ENCODE measurements at places on chromosomes 2 and 18.

DNA sequence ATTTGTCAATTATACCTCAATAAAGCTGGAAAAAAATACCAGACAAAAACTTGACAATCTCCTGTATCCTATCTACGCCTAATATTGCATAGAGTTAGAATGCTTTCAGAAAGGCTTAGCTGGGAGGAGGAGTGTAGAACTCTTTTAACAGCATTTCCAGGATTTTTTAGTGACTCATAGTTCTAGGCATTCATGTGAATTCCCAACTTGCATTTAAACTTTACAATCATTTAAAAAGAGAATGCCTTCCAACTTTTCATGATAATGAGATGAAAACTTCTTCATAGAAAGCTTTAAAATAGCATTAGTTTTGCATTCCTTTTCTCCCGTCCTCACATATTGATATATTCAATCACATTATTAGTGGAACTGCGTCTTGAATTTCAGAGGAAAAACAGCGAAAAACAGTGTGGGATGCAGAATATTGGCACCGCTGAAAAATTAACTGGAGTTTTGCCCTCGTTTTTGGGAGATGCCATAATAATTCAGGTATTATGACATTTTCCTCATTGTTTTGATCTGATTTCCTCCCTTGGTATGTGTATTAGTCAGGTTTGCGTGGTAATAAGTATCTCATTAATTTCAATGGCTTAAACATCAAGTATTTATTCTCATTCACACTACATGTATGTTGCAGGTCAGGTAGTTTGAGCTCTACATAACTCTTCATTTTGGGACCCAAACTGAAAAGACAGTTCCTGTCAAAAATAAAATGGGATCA lies 293.2 kb upstream of the FIGN start:
- DNase-seq = no peak

GRCh38 chr18:73959352-73959751 lies 188.3 kb downstream of the FBXO15 start:
- no peak for DNase-seq

DNA sequence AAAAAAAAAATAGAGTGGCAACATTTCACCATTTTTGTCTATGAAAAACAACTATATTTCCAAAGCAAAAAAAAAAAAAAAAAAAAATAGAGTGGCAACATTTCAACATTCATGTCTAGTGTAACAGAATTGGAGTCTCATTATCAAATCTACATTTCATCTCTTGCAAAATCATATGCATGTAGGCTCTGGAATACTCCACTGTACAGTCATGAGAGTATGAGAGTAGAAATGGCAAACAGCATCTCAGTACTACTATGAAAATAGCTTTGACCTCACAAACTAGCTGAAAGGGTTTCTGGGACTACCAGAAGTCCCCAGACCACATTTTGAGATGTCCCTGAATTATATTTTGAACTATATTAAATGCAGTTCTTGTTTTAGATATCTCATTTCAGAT lies 82.8 kb downstream of the SMAD2 start:
- no peak for DNase-seq

- no peak for DNase-seq
Observed at GRCh38 chr2:57890464-57890863, 156.1 kb upstream of the VRK2 start.

DNA sequence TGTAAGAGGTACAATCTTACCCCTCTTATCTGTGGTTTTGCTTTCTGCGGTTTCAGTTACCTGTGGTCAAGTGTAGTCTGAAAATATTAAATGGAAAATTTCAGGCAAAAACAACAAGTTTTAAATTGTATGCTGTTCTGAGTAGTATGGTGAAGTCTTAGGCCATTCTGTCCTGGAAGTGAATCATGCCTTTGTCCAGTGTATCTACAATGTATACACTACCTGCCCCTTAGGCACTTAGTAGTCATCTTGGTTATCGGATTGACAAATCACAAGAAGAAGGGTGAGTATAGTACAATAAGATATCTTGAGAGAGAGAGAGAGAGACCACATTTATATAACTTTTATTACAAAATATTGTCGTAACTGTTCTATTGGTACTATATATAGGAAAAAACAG lies 43.5 kb downstream of the RAB3GAP1 start:
- no peak for DNase-seq

GRCh38 chr18:59470561-59471121 lies 111.6 kb upstream of the LMAN1 start:
- no peak for DNase-seq

DNA sequence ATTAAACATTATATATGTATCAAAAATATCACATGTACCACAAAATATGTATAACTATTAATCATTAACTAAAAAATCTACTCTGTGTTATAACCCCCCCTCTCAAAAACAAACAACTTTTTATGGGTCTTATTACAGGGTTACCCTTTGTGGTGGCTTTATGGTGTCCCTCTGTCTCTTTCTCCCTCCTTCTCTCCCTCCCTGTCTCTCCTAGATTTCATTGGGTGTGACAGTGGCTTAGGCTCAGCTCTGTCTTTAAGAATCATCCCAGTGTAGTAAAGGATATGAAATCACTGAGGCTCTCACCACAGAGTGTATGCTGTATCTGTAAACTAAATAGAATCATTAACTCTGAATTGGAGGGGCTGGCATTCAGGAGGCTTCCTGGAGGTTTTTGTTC lies 93.7 kb downstream of the TDRD15 start:
- no peak for DNase-seq

DNA sequence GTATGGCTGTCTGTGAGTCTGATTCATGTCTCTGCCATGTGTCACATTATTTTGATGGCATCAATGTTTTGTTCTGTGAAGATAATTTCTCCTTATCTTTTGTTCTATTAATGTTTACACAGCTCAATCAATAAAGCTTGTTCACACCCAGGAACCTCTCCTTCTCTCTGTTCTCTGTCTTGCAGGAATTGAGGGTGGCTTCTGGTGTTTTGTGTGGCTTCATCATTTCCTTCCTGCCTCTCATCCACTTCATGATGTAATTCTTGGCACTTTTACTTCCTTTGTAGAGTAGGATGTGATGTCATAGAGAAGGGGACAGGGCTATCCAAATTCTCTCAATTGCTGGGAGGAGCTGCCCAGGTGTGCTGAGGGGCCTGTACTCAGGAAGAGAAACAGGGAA lies 27.2 kb downstream of the ASXL3 start:
- no peak for DNase-seq

GRCh38 chr2:7694076-7694985 lies 777.1 kb downstream of the RNF144A start:
- DNase-seq = no peak

GRCh38 chr18:49342690-49343089 lies 117.8 kb downstream of the DYM start:
- DNase-seq = no peak

DNA sequence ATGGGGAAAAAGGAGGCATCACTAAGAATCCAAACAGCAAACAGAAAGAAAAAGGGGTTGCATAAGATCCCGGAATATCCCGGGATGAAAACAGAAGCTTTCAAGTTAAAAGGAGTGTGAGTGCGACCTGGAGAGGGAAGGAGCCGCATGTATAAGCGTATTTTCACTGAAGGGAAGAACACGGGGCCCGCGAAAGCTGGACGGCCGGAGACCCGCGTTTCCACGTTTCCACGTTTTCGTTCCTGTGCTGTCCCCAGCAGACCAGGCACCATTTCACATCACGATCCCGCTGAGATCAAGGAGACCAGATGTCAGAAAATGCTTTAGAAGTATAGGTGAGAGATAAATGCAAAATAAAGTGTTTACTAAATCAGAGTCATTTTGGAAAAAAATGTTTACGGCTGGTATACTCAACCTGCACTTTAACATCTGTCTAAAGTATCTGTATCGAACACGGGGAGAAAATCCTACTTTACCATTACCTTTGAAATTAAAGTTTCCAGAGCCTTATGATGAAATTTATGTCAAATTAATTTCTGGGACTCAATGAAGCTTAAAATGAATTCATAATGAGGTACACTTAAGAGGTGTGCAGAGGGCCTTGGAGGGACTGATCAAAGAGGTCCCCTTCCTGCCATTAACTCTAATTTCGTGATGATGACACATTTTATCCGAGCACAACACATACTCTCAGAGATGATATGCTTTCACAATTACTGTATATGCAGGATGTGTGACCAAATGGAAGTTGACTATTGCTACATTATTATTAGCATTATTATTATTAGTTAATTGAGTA lies 71.0 kb upstream of the SALL3 start:
- no peak for DNase-seq

DNA sequence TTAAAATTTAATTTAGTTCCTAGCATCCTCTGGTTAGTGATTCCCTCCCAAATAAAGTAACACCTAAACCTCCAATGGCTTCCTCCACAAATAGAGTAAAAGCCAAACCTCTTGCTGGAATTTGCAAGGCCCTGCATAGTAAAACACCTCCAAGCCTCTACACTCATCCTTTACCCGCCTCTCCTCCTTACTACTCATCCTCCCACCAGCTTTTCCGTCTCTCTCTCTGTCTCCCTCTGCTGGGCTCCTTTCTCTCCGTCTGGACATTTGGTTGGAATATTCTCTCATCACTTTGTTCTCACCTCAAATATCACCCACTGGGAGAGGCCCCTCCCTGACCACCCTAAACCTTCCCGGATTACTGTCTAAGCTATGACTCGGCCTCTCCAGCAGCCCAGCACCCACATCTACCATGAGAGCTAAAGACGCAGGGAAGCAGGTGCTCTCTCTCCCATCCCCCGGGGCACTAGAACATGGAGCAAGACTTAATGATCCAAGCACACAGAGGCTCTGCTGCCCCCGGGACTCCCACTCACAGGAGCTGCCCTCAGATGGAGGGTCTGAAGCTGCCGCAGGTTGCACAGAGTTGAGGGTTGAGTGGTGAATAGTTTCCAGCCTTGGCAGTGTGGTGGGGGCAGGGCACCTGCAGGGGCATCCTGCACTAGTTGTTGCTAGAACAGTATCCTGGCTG lies 167.2 kb downstream of the FBXO15 start:
- peak; percentile 25 for DNase-seq

- DNase-seq = no peak
Observed at GRCh38 chr2:229784791-229785190, 70.4 kb upstream of the DNER start.

DNA sequence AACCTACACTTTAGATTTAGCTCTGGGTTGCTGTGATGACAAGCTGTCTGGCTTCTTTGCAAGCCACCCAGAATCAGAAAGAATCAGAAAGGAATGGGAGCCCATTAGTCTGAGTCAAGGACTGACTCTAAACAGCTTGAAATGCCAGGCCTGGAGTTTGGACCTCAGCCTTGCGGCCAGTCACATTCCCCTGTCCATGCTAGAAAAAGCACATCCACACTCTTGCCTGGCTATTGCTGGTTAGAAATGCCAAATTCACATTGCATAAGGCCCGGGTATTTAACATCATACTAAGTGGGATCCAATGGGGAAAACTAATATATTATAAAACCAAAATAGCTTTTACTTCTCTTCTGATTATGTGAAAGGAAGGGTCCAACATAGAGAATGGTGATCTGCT lies 756.8 kb upstream of the KLHL29 start:
- DNase-seq = no peak

GRCh38 chr2:216683846-216684245 lies 11.5 kb downstream of the IGFBP5 start:
- no peak for DNase-seq

GRCh38 chr2:121818546-121818945 lies 63.1 kb downstream of the TSN start:
- no peak for DNase-seq

GRCh38 chr18:43800584-43800983 lies 523.3 kb upstream of the SYT4 start:
- no peak for DNase-seq

GRCh38 chr2:98479959-98480524 lies 35.4 kb downstream of the INPP4A start:
- DNase-seq = no peak

GRCh38 chr2:112762276-112762675 lies 2.1 kb downstream of the CKAP2L start:
- no peak for DNase-seq

- no peak for DNase-seq
Observed at GRCh38 chr18:71554686-71555085, 989.5 kb downstream of the CBLN2 start.

GRCh38 chr2:232636788-232637420 lies 3.5 kb downstream of the EFHD1 start:
- no peak for DNase-seq

- no peak for DNase-seq
Observed at GRCh38 chr2:85421260-85422071, 3.0 kb downstream of the SH2D6 start.

GRCh38 chr2:23454501-23455120 lies 69.6 kb downstream of the KLHL29 start:
- no peak for DNase-seq

- DNase-seq = no peak
Observed at GRCh38 chr2:98374286-98374685, 28.0 kb downstream of the CNGA3 start.

- DNase-seq = no peak
Observed at GRCh38 chr2:112085916-112086669, 31.0 kb downstream of the TMEM87B start.

- DNase-seq = no peak
Observed at GRCh38 chr2:46956981-46957531, 41.5 kb upstream of the MCFD2 start.

DNA sequence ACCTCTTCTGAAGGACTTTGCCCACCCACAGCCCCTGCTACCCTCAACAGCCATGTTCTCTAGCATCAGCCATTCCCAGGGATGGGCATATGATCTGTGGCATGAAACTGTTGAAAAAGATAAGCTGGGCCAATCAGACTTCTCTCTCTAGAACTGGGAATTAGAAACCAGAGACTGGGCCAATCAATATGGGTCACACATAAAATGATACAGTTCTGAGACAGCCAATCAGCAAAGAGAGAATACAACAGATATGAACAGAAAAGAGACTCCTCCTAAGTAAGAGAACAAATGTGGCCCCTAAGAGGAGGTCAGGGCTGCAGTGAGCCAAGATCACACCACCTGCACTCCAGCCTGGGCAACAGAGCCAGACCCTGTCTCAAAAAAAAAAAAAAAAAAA lies 2.1 kb downstream of the KIDINS220 start:
- DNase-seq = no peak

GRCh38 chr2:12675352-12675795 lies 41.4 kb upstream of the TRIB2 start:
- DNase-seq = no peak

GRCh38 chr2:7812231-7812995 lies 869.4 kb upstream of the ID2 start:
- DNase-seq = no peak

GRCh38 chr2:139850254-139850890 lies 1070.2 kb upstream of the NXPH2 start:
- no peak for DNase-seq

Measured in SW 1271 (cell line).